Liver (tissue), 10 donors: ENCODE measurements at places on chromosomes 1 and 21. TPM values are rescaled to one million over a fixed set of nuclear protein-coding genes. Genes with fewer than 3 reads are reported as not detected.

GRCh38 chr1:225879521-225880221 lies 2.5 kb downstream of the TMEM63A start:
- H3K36me3 ChIP-seq, result no peaks in the 10 kb centered on the region
- no peak for DNase-seq
- peaks cover 22% of the 10 kb centered on the region for H3K4me1 ChIP-seq
- no peaks in the 10 kb centered on the region for H3K27me3 ChIP-seq
- H3K27ac ChIP-seq, result peak overlapping the region; percentile 97
- H3K4me3 ChIP-seq, result peak overlapping the region; percentile 6

DNA sequence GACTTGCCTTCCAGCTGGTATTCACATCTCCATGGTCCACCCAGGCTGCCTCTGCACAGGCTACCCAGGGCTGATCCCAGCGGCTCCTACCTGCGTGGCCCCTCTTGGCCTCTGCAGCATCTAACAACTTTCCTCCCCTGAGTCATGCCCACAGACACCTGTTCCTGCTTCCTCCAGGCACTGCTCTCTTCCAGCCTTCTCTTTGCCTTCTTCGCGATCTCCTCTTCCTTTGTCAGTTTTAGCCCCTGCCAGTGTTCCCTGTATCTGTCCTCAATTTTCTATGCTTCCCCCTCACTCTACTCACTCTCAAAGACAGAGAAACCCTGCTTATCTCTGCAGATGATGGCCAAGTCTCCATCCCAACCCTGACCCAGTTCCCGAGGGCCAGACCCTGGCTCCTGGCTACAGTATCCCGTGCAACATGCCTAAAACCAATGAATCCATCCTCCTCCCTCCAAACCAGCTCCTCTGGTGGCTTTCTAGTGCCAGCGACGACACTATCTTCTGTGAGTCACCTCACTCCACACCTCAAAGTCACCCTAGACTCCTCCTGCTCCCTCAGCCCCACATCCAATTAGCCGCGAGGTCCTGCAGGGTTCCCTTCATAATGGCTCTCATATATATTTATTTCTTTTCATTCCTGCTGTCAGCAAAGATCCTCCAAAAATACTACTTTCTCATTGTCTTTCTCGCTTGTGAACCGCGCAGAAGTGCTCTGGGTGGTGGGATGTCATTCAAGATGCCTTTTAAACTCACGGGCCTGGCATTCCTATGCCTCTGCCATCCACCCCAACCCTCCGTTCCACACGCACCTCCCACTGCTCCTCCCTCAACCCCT lies 259.2 kb downstream of the TOMM20 start:
- H3K27ac ChIP-seq, result no peak overlapping the region
- no peak overlapping the region for H3K4me3 ChIP-seq

- no peak overlapping the region for H3K27ac ChIP-seq
- H3K4me1 ChIP-seq, result no peaks in the 10 kb centered on the region
- peaks cover 11% of the 10 kb centered on the region for H3K36me3 ChIP-seq
- H3K27me3 ChIP-seq, result no peaks in the 10 kb centered on the region
- no peak overlapping the region for H3K4me3 ChIP-seq
These were observed 25.9 kb downstream of the UTP25 start for GRCh38 chr1:209853676-209854075.

- DNase-seq, result no peak
- H3K4me1 ChIP-seq, result peaks cover 2% of the 10 kb centered on the region
- peaks cover 7% of the 10 kb centered on the region for H3K27me3 ChIP-seq
- no peak overlapping the region for H3K27ac ChIP-seq
These were observed 10.1 kb upstream of the PLA2G5 start for GRCh38 chr1:20059847-20060246.

DNA sequence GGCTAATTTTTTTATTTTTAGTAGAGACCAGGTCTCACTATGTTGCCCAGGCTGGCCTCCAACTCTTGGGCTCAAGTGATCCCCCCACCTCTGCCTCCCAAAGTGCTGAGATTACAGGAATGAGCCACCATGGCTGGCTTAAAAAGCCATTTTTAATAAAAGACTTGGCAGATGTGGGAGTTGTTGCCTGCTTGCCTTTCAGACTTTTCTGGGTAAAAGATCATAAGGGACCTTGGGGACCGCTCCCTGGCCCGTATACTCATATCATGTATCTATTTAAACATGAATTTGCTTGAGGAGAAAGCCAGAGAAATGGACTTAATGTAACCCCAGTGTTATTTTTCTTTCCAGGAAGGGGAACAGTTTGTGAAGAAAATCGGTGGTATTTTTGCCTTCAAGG lies 23.4 kb upstream of the PODN start:
- H3K4me1 ChIP-seq, result peaks cover 3% of the 10 kb centered on the region
- DNase-seq, result no peak
- H3K27ac ChIP-seq, result no peak overlapping the region
- H3K36me3 ChIP-seq, result peaks cover 2% of the 10 kb centered on the region

DNA sequence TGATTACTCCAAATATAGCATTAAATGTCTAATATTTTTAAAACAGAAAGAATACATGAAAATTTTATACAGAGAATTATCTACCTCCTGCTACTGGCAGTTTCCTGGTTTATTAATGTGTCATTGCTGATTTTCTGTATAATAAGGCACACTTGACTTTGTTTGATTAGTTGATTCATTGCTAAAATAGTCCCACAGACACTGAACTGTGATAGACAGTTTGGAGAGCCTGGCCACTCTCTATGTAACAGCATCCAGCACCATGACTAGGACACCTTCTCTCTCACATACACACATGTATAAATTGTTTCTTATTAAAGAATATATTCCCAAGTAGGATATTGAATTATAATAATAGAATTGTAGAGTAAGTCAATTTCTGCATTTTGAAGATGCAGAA lies 368.5 kb upstream of the SNX7 start:
- DNase-seq, result no peak
- H3K27me3 ChIP-seq, result no peaks in the 10 kb centered on the region
- no peak overlapping the region for H3K27ac ChIP-seq

GRCh38 chr1:155255243-155256007 lies at the start of gene ENTREP3:
Gene ENTREP3 (minus strand): TSS chr1:155255483. CDS start chr1:155254877, 606 bp downstream.
- H3K27ac ChIP-seq, result peak within 1 kb of the TSS; percentile 82
- DNase-seq, result peak; percentile 87
- no peaks in the 10 kb centered on the region for H3K27me3 ChIP-seq
- H3K4me3 ChIP-seq, result peak within 1 kb of the TSS; percentile 65
- peaks cover 13% of the 10 kb centered on the region for H3K36me3 ChIP-seq

DNA sequence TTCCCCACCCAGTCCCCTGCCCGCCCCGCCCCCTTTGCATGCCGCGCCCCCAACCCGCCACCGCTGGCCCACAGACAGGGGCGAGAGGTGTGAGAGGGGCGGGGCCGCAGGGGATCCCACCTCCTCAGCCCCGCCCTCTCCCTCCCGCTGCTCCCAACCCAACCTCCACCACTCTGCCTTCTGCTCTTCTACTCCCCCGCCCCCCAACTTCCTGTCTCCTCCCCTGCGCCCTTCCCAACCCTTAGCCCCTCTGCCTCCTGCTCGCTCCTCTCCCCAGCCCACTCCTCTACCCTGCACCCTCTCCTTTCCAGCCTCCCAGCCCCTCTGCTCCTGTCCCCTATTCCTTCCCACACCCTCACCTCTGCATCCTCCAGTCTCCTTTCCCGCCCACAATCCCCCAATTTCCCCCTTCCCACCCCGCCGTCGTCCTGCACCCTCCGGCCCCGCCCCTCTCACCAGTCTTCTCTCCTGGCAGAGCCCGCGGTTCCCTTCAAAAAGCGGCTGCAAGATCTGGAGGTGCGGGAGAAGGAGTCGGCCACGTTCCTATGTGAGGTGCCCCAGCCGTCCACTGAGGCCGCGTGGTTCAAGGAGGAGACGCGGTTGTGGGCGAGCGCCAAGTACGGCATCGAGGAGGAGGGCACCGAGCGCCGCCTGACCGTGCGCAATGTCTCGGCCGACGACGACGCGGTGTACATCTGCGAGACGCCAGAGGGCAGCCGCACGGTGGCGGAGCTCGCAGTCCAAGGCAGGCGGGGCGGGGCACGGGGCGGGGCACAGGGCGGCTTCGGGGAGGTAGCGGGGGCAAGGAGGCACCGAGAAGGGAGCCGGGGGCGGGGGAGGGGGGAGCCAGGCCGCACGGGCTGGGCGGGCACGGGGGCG lies 5.4 kb downstream of the OBSCN start:
- H3K27ac ChIP-seq, result no peak overlapping the region
- H3K27me3 ChIP-seq, result no peaks in the 10 kb centered on the region
- H3K4me1 ChIP-seq, result no peaks in the 10 kb centered on the region
- peak; percentile 95 for DNase-seq
- H3K4me3 ChIP-seq, result no peak overlapping the region

GRCh38 chr1:158290321-158290844 lies 660 bp downstream of the CD1C start:
- H3K27me3 ChIP-seq, result peaks cover 3% of the 10 kb centered on the region
- no peak overlapping the region for H3K4me3 ChIP-seq
- no peaks in the 10 kb centered on the region for H3K4me1 ChIP-seq
- no peak for DNase-seq
- H3K36me3 ChIP-seq, result no peaks in the 10 kb centered on the region

GRCh38 chr21:45383615-45384201 lies 21.3 kb upstream of the COL18A1 start:
- no peak for DNase-seq
- peaks cover 3% of the 10 kb centered on the region for H3K4me1 ChIP-seq
- H3K27ac ChIP-seq, result no peak overlapping the region
- H3K4me3 ChIP-seq, result no peak overlapping the region

DNA sequence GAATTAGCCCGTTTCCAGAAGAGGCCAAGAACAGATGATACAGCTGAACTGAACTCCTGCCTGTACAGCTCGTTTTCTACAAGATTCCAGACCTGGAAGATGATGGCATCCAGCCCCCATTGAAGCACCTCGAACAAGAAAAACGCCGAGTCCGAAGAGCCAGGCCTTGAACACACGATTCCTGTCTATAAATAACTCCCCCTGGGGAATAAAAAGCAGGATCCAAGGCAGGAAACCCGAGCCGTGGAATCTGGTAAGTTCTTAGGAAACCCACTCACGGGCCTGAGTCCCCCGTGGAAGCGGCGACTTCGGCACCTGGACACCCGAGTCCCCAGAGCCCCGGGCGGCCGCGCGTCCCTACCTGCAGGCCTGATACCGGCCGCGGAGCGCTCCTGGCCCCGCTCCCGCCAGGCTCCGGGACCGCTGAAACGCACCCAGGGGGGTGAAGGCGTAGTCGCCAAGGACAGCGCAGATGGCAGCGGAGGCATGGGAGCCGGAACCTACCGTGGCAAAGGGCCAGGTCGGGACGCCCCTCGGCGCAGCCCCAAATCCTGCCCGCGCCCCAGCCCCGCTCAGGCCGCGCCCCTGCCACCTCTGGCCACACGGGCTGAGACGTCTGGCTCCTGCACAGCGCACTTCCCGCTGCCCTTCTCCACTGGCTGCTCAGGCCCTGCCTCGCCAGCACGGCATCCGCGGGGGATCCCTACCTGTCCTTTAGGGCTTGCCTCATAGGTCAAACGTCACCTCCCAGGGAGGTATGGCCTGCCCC lies 14.0 kb upstream of the HLCS start:
- no peak overlapping the region for H3K27ac ChIP-seq
- no peak overlapping the region for H3K4me3 ChIP-seq
- H3K4me1 ChIP-seq, result peaks cover 16% of the 10 kb centered on the region
- DNase-seq, result peak; percentile 44

- H3K4me3 ChIP-seq, result no peak overlapping the region
- H3K36me3 ChIP-seq, result no peaks in the 10 kb centered on the region
- H3K27ac ChIP-seq, result no peak overlapping the region
- H3K27me3 ChIP-seq, result no peaks in the 10 kb centered on the region
- DNase-seq, result no peak
- H3K4me1 ChIP-seq, result no peaks in the 10 kb centered on the region
These were observed 297.0 kb downstream of the DISC1 start for GRCh38 chr1:231923491-231924041.

- H3K27ac ChIP-seq, result no peak overlapping the region
- no peak for DNase-seq
- no peaks in the 10 kb centered on the region for H3K27me3 ChIP-seq
- H3K4me1 ChIP-seq, result peaks cover 11% of the 10 kb centered on the region
- no peak overlapping the region for H3K4me3 ChIP-seq
- H3K36me3 ChIP-seq, result peaks cover 9% of the 10 kb centered on the region
These were observed 4.4 kb upstream of the ELF3 start for GRCh38 chr1:202005958-202006357.

- no peak for DNase-seq
- H3K4me3 ChIP-seq, result no peak overlapping the region
- no peaks in the 10 kb centered on the region for H3K27me3 ChIP-seq
- H3K4me1 ChIP-seq, result no peaks in the 10 kb centered on the region
- H3K36me3 ChIP-seq, result no peaks in the 10 kb centered on the region
- peak overlapping the region; percentile 25 for H3K27ac ChIP-seq
These were observed 36.9 kb upstream of the TARBP1 start for GRCh38 chr1:234515821-234516241.

- no peaks in the 10 kb centered on the region for H3K4me1 ChIP-seq
- DNase-seq, result no peak
- H3K27ac ChIP-seq, result no peak overlapping the region
- peaks cover 5% of the 10 kb centered on the region for H3K27me3 ChIP-seq
- no peak overlapping the region for H3K4me3 ChIP-seq
These were observed 250.5 kb downstream of the PDE4B start for GRCh38 chr1:66043186-66043585.

DNA sequence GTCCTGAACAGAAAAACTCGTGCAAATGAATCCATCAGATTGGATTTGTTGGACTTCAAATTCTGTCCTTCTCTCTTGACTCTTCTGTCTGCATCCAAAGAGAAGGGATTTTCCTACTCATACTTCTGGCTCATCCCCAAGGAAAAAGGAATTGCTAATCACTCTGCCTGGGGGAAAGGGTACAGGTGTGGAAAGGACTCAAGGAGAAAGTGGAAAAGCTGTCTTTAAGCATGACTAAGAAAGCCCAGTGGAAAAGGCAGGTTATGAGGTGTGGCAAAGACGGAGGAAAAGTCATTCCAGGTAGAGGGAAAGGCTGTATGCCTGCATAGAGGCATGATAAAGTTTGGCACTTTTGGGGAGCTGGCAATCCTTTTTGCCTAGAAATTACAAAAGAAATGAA lies 43.4 kb downstream of the PTGS2 start:
- H3K27me3 ChIP-seq, result no peaks in the 10 kb centered on the region
- no peaks in the 10 kb centered on the region for H3K4me1 ChIP-seq
- H3K4me3 ChIP-seq, result no peak overlapping the region
- H3K36me3 ChIP-seq, result no peaks in the 10 kb centered on the region
- no peak overlapping the region for H3K27ac ChIP-seq
- DNase-seq, result no peak

IFNLR1 gene
- total RNA-seq, result 2.2 TPM

DENND4B gene
- total RNA-seq, result 27.2 TPM

HUNK gene
- total RNA-seq, result 0.42 TPM

PLCH2 gene
- 0.33 TPM for total RNA-seq
